ENCODE measurements at places on chromosomes 3 and 15.

DNA sequence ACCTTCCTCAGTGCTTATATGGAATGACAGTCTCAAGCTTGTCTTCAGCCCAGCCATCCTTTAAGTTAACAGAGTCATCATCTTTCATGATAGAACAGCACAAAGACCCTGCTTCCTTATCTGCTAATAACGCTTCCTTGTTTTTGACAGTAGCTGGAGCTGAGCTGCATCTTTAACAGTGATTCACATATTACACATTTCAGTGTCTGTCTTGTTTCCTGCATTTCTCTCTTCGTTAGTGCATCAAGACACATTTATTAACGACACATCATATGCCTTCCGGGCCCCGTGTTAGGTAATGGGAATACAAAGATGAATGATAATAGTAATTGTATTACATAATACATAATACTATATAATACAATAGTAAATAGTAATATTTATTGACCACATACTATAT lies 30.2 kb upstream of the GREM1 start:
- DNase-seq, result no peak

DNA sequence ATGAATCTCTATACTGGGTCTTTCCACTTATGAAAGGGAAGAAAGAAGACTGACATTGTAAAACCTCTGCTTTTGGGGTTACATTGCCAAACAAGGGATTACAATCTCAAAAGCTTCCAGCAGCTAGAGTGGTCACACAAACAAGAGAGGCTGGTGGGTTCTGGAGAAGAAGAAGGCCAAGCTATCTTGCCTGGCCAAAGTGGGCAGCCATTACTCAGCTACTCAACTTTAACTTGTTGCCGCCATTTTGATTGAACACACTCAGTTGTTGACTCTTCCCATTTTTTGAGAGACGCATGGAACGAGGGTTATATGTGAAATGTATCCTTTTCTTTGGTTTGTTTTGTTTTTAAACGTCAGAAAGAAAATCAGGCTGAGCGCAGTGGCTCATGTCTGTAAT lies 50.9 kb downstream of the BHLHE40 start:
- no peak for DNase-seq

DNA sequence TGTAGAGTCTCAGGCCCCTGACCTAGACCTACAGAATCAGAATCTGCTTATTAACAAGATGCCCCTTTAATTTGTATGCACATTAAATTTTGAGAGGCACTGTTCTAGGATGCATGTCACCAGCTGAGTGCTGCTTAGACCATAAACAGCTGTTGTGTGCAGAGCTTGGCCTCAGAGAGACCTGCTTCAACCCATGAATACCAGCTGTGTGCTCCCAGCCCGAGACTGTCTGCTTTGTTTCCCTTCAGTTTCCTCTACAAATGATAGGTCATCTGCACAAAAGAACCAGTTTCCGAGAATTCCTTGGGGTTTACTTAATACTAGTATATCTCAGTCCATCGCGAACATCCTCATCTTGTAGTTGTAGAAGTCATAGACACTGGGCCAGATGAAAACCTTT lies 158.5 kb upstream of the PFN2 start:
- no peak for DNase-seq

DNA sequence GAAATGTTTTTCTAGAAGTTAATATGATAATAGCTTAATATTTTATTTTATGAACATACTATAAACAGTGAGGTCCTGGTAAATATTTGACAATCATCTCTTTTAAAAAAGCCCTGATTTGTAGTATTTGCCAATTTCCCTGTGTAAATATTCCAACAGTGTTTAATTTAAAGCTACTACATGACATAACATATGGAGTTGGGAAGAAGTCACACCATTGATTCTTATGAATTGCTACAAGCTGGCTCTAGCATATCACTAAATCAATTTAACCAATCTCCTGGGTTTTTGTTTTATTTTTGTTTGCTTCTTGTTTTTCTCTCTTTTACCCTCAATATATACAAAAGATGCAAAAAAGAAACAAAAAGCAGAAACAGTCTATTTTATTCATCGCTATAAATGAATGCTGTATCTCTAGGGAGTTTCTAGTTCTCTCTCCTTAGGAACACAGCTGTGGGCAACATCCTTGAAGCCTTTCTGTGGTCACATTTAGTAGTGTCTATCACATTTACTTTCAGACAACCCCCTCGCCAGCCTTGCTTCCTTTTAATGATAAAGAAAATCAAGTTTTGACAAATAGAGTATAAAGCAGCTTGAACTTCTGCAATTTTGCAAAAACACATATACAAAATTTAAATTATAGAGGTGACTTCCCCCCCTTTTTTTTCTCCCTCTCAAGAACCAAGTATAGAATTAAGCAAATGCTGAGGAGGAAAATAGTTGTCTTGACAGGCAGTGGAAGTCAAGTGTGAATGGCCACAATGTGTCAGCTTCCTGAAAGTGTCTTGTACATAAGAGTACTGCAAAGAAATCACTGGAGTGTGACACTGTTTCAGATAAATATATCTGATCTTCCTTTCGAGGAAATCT lies 21.4 kb downstream of the CCR1 start:
- DNase-seq, result no peak

DNA sequence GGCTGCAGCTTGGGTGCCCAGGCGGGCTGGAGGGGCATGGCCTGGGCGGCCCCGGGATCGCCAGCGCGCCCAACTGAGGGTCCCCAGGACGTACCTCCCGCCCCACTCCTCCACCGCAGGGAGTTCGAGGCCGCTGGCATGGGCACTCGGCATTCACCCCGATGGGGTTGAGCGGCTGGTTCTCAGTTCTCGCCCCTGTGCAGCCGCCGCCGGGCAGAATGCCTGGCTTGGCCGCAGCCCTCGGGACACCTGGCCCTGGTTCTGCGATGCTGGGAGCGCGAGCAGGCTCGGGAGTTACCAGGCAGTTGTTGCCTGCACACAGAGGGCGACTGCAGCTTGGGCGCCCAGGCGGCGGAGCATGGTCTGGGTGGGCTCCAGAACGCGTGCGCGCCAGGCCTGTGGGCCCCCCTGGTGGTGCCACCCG lies 121.4 kb downstream of the LMLN start:
- no peak for DNase-seq

DNA sequence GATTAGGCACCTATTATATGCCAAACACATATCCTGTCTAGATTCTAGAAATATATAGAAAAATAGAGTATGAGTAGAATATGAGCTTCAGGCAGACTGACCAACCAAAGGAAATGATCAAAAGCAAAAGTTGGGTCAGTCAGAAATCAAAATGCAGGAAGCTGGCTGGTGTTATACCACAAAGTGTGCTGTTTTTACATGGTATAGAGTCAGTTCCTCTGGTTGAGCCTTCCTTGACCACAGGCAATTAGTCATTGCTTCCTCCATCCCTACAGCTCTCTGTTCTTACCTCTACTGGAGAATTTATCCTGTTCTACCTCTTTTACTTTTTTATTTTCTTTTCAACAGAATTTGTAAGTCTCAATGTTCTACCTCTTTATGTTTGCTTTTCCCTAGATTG lies 149.8 kb downstream of the TMCO5A start:
- DNase-seq, result no peak

Measured in stimulated activated CD8-positive, alpha-beta memory T cell treated with anti-CD3 and anti-CD28 coated beads, Interleukin-2, amount 100 ng/mL, for 48 hours (primary cell).